Activated CD4-positive, alpha-beta memory T cell treated with anti-CD3 and anti-CD28 coated beads for 36 hours (primary cell): ENCODE measurements at places on chromosomes 7 and 10. TPM values are rescaled to one million over a fixed set of nuclear protein-coding genes. Genes with fewer than 3 reads are reported as not detected.

DNA sequence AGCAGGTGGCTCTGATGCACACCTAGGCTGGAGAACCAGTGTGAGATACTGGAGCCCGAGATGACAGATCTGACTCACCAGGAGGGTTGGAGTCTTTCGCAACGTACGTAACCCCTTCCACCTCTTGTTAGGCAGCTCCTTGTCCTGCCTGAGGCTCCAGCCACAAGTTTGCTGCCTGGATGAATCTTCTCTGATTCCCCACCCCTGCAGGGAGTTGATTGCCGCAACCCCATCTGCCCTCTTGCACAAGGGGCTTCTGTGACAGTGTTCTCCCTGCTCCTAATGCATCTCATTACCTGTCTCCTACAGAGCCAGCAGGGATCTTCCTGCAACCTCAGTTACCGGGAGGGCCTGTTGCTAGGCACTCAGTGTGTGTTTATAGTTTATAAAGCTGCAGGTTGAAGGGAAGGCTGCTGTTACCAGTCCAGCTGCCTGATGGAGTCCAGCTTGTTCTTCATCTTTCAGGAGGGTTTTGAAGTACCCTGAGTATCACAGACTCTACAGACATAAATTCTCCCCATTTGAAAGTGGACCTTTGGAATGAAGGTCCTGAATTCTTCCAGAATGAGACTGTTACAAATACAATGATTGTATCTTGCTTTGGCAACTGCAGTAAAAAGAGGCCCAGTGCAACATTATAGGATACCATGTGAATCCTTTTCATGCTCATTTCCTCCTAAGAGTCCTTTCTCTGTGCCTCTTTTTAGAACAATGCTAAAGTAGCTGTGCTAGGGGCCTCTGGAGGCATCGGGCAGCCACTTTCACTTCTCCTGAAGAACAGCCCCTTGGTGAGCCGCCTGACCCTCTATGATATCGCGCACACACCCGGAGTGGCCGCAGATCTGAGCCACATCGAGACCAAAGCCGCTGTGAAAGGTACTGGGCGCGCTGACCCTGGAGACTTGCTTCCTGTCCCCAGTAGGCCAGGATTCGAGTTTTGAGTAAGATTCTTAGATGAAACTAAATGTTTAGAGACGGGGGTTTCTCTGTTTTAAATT, 6.5 kb downstream of the MDH2 start:
- DNase-seq, result no peak

The LIPN gene
- not detected for total RNA-seq

DNA sequence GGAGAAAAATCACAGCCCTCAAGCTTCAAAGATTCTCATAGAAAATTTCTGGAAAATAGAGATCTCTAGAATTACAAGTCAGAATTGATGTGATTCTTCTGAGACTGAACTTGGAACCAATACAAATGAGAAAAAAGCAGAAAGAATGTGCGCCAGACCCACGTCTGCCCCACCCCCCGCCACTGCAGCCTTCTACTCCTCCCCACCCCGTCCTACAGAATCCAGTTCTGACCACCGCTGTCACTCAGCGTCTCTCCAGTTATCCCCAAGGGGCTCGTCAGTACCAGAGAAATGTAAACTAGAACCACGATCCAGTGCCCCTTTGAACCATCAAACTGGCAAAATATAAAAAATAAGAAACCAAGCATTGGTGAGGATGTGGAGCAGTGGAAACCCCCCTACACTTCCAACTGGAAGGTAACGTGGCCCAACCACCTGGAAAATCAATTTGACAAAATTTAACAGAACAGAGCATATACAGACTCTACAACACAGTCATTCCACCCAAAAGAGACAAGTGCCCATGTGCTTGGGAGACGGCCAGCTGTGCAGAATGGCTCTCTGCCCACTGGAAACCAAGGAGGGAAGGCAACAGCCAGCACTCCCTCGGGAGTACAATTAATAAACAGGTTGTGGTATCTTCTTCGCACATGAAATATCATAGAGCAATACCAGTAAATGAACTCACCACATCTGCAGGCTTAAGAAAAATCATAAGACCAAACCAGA, 397.9 kb downstream of the TNS3 start:
- DNase-seq, result no peak

GRCh38 chr10:18325410-18325809, 185.2 kb downstream of the CACNB2 start:
- no peak for DNase-seq

The INA gene
- total RNA-seq, result 0.14 TPM

DNA sequence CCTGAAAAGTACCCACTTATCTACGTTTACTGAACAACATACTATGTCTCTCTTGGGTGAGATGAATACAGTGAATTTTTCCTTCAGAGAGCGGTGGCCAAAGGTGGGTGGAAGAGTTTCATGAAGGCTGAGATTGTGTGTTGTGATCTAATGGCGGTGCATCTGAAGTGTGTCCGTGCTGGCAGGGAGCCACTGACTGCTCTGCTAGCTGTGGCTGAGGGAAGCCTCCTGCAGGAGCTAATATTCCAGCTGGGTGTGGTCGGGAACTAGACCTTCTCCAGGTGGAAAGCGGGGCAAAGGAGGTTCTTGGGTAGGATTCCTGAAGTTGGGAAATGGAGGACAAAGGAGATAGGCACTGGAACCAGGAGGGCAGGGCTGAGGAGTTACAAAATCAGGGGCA, 69.2 kb upstream of the GRB10 start:
- no peak for DNase-seq

The CALHM1 gene
- not detected for total RNA-seq

- no peak for DNase-seq
Measured at GRCh38 chr10:85067955-85068354, 739.6 kb downstream of the CCSER2 start.

The TNS3 gene
- total RNA-seq, result 0.15 TPM

DNA sequence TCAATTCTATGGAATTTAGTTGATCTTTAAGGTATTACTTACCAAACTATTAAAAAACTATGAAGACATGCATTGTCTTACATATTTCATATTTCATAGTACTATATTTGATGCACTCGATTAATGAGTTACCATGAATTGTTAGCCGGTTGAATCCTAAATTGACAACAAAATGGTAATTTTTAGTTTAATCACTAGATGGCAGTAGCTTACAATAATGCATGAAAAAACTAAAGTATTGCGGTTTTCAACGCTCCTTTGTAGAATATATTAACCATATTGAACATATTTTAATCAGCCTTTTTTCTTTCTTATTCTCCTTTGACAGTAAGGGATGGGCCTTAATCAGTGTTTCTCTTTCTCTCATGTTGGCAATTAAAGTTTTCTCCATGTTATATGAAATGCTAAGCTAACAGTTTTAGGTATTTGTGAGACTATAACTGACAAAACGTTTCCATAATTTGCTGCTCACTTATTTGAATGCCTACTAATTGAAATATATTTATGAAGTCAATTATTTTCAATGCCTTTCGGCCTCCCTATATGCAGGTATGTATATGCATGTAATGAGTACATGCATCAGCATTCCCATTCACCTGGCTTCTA, 48.5 kb upstream of the ARL4A start:
- no peak for DNase-seq

DNA sequence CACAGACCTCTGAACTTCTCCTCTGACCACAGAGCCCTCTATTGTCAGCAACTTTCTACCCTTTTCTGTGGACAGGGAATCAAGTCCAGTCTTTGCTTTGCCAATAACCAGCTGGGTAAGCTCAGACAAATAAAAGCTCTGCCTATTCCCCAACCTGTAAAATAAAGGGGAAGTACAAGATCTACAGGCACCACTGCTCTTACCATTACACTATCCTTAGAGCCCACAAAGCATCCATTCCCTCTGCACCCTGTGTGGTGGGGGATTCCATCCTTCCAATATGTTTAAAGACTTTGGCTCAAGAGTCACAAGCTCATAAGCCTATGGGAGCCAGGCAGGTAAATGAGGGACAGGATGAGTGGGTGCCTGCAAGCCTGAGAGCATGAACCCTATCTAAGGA, 88.2 kb downstream of the PARD3 start:
- DNase-seq, result no peak

The GARIN1A gene
- total RNA-seq, result 0.10 TPM

DNA sequence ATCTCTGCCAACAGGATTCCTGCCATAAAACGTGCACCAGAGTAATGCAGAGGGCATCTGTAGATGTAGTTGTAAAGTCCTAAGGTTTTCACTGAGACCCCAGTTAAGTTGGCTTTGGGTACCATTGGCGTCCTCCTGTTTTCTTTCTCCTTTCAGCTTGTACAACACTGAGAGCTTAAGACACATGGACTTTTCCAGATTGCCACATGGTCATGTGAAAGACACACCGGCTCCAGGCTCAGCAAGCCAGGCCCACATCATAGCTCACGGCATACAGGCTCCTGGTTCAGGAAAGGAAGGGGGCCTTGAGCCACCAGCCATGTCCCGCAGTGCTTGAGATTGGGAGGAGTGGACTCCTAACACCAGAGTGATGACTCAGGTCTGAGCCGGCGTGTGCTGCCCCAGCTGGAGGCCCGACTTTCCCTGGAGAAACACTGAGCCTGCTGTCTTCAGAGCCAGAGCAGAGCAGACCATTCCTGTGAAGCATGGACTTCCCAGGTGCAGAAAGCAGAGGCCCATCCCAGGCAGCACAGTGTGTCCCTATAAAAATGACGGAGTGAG, 252.7 kb downstream of the PRPF18 start:
- DNase-seq, result no peak
